MG63 (cell line): ENCODE measurements at places on chromosomes 12 and 14. TPM values are rescaled to one million over a fixed set of nuclear protein-coding genes. Genes with fewer than 3 reads are reported as not detected.

DNA sequence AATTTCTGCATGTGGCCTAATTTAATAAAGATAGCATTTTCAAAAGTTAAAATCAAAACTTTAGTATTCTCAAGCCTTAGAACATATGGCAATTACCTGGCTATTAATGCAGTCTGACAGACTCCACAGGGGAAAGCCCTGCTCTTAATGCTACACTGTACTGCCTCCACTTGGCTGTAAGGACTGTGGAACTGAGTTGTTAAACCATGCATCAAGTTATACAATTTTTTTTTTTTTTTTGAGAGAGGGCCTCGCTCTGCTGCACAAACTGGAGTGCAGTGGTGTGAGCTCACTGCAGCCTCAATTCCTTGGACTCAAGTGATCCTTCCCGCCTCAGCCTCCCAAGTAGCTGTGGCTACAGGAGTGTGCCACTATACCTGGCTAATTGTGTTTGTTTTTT, 19.0 kb upstream of the NDUFA12 start:
- no peak for DNase-seq

GRCh38 chr12:27077586-27077985, 4.8 kb downstream of the C12orf71 start:
- DNase-seq = no peak

- DNase-seq = no peak
Measured at GRCh38 chr14:99939421-99939820, 125.8 kb upstream of the EVL start.

The TAS2R7 gene
- total RNA-seq = not detected in 2 replicates
